ENCODE measurements at places on chromosomes 3 and 15.

DNA sequence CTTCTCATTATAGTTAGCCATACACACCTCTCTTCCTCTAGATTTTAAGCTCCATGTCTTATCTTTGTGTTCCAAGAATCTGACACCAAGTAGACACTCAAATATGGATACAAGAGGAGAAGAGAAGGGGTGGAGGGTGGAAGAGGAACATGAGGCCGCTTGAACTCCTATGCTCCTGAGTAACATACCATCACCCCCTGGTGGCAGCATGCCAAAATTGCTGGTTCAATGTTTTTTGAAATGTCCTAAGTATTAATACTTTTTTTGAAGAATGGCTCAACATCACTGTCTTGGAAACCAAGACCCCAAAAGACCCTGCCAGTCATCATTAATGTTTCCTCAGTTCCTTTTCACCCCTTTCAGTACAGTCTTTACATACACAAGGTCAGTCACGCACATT lies 71.8 kb upstream of the HACD2 start:
- DNase-seq: no peak

DNA sequence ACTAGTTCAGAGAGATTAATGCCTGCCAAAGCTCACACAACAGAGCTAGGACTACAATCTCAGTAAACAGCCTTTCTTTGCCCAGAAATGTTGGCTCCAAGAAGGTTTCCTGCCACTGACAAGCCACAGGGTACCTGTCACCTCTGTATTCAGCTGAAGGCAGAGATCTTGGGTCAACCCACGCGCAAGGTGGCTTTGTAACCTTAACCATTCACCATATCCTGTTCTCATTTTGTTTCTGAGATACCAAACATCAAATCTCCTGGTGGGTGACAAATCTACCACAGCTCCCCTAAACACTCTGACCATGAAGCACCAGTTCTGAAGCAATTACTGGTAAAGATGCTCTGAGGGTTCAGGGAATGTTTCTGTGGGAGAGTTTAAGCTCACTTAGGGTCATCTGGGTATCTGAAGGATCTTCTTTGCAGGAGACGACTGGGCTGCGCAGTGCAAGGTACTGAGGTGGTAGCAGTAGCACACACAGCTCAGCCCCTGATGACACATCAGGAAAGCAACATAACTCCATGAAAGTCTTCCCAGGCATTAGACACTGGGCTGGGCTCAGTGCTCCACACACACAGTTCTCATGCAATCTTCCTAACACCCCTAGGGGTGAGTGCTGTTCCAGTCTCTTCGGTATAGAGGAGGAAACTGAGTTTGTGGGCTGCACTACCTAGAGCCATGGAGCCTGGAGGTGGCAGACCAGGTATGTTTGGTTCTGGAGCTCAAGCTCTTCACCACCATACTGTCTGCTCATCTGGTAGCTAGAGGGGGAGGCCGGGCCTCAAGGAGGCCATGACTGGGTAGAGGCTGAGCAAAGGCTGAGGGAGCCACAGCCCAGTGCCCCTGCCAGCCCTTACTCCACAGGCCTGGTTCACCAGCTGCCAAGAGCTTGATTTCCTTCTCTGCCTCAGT lies 7.7 kb downstream of the CXCR6 start:
- DNase-seq: peak; percentile 48

GRCh38 chr3:72434296-72434695 lies 413.9 kb downstream of the SHQ1 start:
- DNase-seq: no peak

DNA sequence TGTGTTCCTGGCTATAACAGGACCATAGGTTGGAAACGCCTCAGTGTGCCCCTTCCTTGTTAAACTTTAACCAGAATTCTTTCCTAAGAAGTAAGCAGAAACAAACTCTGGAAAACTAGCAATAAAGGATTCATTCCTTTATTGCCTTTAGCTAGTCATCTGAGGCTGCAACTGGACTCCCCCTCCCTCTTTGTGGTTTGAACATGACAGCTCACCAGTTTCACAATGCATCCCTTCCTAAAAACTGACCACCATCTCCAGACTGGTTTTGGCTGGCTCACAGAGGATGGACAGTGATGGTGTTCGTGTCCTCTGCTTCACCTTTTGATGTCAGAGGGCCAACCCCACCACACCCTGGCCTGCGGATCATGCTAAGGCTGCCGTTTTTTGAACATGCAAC lies 27.9 kb upstream of the TGFBR2 start:
- DNase-seq: no peak

GRCh38 chr15:57903626-57904025 lies 161.9 kb downstream of the ALDH1A2 start:
- no peak for DNase-seq

DNA sequence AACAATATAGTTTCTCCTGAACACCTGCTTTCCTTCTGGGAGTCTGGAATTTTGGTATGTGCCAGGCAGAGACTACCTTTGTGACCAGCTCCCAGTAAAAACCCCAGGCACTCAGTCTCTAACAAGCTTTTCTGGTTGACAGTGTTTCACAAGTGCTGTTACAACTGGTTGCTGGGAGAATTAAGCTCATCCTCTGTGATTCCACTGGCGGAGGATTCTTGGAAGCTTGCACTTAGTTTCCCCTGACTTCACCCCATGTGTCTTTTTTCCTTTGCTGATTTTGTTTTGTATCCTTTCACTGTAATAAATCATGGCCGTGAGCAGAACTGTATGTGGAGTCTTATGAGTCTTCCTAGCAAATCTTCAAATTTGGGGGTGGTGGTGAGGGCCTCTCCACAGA lies 5.7 kb upstream of the TAGLN3 start:
- no peak for DNase-seq

GRCh38 chr3:87473944-87474343 lies 197.6 kb upstream of the POU1F1 start:
- DNase-seq: no peak

DNA sequence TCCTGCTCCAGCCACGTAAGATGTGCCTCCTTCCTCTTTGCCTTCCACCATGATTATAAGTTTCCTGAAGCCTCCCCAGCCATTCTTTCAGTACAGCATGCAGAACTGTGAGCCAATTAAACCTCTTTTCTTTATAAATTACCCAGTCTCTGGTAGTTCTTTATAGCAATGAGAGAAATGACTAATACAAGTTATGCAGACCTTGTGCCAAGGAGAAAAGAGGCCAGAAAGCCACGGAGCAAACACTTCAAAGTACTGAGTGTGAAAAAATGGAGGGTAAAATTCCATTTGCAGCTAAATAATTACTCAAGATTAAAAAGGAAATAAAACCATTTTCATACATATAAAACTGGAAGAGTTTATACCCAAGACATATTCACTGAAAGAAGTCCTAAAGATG lies 213.6 kb upstream of the LINGO1 start:
- no peak for DNase-seq

DNA sequence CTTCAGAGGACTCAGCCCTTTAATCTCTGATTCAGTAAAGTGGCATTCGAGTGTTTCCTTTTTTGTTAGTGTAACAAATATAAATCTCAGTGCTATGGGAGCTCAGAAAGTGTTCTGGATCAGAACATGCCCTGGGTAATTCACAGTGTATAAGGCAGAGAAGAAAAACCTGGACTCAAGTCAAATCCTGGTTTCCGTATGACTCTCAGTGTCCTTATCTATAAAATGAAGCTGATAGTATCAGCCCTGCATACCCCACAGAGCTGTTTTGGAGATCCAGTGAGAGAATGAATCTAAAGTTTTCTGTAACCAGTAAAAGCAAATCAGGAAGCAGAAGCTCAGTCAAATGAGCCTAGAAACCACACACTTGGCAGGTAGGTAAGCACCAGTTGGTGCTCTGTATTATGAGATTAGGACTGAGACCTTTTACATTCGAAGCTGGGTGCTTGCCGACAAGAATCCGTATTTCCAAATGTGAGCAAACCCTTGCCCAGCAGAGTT lies 67.2 kb downstream of the IL1RAP start:
- no peak for DNase-seq

DNA sequence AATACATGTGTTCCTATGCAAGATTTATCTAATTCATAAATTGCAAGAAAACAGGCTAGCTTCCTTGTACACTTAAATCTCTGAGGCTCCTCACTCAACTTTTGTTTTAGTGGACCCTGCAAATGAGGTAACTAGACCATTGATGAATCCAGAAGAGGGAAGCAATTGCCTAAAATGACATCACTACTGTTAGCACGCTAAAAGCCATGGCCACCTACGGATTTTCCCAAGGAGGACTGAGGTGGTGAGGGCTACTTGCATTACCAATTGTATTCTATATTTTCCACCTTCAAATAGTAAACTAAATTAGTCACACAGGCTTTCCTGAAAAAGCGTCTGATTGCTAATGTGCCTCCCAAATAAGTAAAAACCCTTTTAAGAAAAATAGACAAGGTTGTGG lies 140.7 kb downstream of the GADL1 start:
- no peak for DNase-seq

GRCh38 chr3:59508273-59508672 lies 458.4 kb upstream of the CFAP20DC start:
- no peak for DNase-seq

DNA sequence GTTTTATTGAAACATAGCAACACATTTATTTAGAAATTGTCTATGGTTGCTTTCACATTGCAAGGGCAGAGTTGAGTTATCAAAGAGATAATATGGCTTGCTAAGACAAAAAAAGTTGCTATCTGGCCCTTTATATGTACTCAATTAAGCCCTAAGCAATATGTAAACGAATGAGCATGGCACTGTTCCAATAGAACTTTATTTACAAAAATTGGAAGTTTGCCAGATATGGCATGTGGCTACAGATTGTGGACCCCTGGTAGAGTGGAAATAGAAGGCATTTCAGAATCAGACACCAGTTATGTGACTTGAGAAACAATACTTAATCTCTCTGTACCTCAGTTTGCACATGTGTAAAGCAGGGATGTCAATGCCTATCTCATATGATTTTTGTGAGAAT lies 515.6 kb upstream of the SGO1 start:
- no peak for DNase-seq

GRCh38 chr3:132756108-132756650 lies 34.0 kb upstream of the NPHP3 start:
- no peak for DNase-seq

- no peak for DNase-seq
Observed at GRCh38 chr15:89852342-89852995, 37.8 kb upstream of the ANPEP start.

DNA sequence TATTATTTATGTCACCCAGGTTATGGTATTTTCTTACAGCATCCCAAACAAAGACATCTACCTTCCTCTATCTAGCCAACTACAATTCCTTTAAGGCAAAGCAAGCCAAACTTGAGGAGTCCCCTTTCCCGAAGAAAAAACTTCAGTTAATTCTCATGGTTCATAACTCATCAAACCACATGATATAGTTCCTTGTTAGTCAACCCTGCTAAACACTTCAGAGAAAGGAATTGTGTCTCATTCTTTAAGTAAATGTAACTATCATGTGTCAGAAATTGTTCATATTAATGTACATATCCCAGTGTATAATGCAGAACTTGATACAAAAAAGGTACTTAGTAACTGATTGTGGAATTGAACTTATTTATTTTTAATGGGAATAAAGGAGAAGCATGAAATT lies 44.4 kb downstream of the ST3GAL6 start:
- no peak for DNase-seq

GRCh38 chr3:115578331-115578730 lies 45.0 kb upstream of the GAP43 start:
- DNase-seq: no peak

DNA sequence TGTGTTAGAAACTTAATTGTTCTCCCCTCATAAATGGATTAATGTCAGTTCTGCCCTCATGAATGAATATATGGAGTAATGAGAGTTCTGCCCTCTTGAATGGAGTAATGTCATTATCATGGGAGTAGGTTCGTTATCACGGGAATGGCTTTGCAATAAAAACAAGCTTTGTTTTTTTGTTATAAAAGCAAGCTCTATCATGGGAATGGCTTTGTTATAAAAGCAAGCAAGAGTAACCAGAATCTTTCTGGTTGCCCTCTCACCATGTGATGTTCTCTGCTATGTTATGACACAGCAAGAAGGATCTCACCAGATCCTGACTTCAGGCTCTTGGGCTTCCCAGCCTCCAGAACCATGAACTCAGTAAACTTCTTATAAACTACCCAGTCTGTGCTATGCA lies 38.4 kb upstream of the UBL7 start:
- DNase-seq: no peak

DNA sequence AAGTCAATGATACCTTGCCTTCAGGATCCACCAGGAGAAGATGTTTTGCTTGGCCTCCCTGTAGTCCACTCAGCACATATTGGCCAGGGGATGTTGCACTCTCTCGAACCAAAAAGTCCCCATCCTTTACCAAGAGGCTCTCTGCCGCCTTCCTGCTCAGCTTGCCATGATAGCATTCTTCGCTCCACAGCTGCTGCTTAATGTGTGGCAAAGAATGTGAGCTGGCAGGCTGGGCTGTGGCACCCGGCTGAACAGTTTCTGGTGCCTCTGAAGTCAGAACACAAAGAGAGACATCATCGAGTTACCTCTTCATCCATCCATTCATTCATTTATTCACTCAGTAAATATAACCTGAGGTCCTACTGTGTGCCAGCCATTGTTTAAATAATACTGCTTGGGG lies 23.9 kb upstream of the CEP152 start:
- DNase-seq: no peak

DNA sequence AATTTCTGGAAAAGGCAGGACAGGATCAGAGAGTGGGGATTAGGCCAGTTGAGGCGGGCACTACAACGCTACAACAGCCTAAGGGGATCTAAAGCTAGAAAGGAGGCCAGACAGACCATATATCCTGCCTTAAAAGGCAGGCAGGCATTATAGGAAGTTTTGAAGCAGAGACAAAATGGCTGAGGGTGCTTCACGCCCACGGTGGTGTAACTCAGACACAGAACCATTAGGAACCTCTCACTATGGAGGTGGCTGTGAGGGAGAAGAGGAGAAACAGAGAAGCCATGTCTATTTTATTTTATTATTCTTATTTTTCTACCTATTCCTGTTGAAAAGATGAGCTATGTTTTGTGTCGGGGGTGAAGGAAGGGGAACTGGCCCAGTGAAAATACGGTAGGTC lies 2.1 kb upstream of the USP4 start:
- DNase-seq: no peak

DNA sequence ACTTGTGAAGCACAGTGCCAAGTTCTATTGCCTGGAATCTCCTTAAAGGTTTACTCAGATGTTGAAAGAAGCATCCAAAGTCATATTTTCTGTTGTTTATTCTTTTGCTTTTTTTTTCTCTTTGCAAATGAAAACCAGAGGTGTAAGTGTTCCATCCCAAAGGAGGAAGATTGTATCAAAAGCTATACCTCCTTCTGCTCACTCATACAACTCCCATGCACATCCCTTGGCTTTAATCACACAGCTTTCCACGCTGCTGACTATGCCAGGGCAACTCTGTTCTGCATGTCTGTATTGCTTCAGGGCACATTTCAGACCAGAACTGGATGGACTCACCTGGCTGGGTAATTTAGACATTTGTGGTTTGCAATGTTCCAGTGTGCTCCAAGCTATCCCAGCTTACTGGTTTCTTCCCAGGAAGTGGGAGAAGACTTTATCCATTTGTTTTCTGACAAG lies 399.6 kb upstream of the TBL1XR1 start:
- DNase-seq: no peak

GRCh38 chr3:77158730-77159581 lies 119.1 kb downstream of the ROBO2 start:
- DNase-seq: no peak

- DNase-seq: no peak
Observed at GRCh38 chr3:53044371-53044710, 1.5 kb downstream of the SFMBT1 start.

All from CD4-positive, alpha-beta T cell treated with Interleukin-12 subunit alpha and Interleukin-12 subunit beta, for 1 hour (primary cell).